Thoracic aorta endothelial cell (primary cell): ENCODE measurements at places on chromosomes 11 and 22. TPM values are rescaled to one million over a fixed set of nuclear protein-coding genes. Genes with fewer than 3 reads are reported as not detected.

TSPAN18 gene
- 11.7 and 17.8 TPM in 2 replicates for total RNA-seq

C22orf15 gene
- total RNA-seq, result 0.13 and 0.36 TPM in 2 replicates

NPTXR gene
- total RNA-seq, result 0.29 and 1.3 TPM in 2 replicates

GLB1L3 gene
- not detected in 2 replicates for total RNA-seq

PRG3 gene
- total RNA-seq, result not detected in 2 replicates

CDCA5 gene
- 18.0 and 28.6 TPM in 2 replicates for total RNA-seq

SPDYC gene
- not detected in 2 replicates for total RNA-seq

GGTLC3 gene
- not detected in 2 replicates for total RNA-seq

TMEM86A gene
- total RNA-seq, result 0.79 and 1.2 TPM in 2 replicates
